ENCODE measurements at places on chromosomes 3 and 15. TPM values are rescaled to one million over a fixed set of nuclear protein-coding genes. Genes with fewer than 3 reads are reported as not detected.

DNA sequence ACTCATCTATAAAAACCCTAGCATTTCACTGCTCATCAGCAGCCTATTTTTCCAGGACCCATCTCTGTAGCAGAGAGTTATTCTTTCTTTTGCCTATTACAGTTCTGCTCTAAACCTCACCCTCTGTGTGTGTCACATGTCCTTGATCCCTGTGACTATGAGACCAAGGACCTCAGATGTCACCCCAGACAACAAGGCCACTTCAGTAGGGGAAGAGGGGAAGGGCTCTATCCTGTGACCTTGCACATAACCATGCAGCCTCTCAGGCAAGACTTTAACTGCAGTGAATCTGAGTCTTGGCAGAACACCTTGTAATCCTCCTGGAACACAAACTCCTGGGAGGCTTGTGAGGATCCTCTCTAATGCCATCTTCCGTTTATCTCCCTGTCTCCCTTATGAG, 4.4 kb upstream of the ZNF589 start:
- H3K4me3 ChIP-seq: no peak overlapping the region
- no peak for DNase-seq
- H3K27ac ChIP-seq: no peak overlapping the region
- no peaks in the 10 kb centered on the region for H3K27me3 ChIP-seq

GRCh38 chr15:87578776-87579175, 677.8 kb downstream of the NTRK3 start:
- peaks cover 34% of the 10 kb centered on the region for H3K27me3 ChIP-seq
- H3K4me1 ChIP-seq: no peaks in the 10 kb centered on the region
- H3K36me3 ChIP-seq: no peaks in the 10 kb centered on the region
- no peak overlapping the region for H3K27ac ChIP-seq

DNA sequence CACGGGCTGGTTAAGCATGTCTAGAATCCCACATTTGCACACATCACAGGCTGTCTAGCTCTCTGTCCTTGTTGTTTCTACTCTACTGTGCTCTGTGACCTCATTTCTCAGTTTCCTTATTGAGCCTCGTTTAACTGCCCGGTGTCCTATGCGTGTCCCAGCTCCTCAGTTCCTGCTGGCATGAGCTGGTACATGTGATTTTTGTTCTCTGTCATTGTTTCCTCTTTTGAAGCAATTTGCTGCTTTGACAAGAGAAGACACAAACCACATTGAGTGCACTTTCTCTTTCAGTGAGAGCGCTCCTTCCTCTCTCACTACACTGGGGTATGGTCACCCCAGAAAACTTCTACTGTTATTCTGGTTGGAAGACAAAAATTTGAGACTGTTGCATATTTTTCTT, 563.5 kb downstream of the PDCD6IP start:
- no peak for DNase-seq
- no peak overlapping the region for H3K27ac ChIP-seq
- H3K36me3 ChIP-seq: no peaks in the 10 kb centered on the region
- peaks cover 36% of the 10 kb centered on the region for H3K27me3 ChIP-seq
- H3K4me1 ChIP-seq: no peaks in the 10 kb centered on the region
- H3K4me3 ChIP-seq: no peak overlapping the region

DNA sequence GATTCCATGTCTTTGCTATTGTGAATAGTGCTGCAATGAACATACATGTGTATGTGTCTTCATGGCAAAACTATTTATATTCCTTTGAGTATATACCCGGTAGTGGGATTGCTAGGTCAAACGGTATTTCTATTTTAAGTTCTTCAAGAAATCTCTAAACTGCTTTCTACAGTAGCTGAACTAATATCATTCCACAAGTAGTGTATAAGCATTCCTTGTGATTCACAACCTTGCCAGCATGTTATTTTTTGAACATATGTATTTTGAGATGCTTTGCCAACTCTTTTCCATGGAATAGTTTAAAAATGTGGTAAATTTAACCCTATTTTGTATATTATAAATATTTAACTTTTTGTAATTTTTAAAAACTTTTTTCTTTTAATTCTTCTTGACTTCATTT, 592.7 kb upstream of the NAALADL2 start:
- no peaks in the 10 kb centered on the region for H3K36me3 ChIP-seq
- no peak overlapping the region for H3K4me3 ChIP-seq
- H3K27ac ChIP-seq: no peak overlapping the region
- no peak for DNase-seq

DNA sequence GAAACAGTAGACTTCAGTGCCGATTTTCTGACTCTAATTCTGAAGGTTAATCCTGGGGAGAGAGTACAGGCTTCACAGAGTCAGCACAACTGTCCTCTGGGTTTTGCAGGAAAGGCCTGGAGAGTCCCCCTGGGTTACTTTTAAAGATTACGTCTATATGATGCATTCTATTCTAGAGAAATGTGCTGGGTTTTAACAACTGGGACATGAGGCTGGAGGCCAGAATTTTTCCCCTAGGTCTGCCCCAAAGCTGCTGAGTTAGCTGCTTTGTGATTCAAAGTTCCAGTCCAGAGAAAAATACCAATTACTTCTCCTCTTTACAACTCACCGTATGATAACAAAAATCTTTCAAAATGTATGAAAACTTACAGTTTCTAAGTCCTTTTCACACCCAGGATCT, 240.7 kb upstream of the TPRG1 start:
- no peak overlapping the region for H3K4me3 ChIP-seq
- H3K27ac ChIP-seq: no peak overlapping the region
- DNase-seq: no peak
- H3K36me3 ChIP-seq: no peaks in the 10 kb centered on the region
- peaks cover 13% of the 10 kb centered on the region for H3K27me3 ChIP-seq

GRCh38 chr3:124893526-124893925, 6.4 kb upstream of the ITGB5 start:
- peaks cover 9% of the 10 kb centered on the region for H3K4me1 ChIP-seq
- no peak overlapping the region for H3K4me3 ChIP-seq
- H3K27me3 ChIP-seq: peaks cover 7% of the 10 kb centered on the region

GRCh38 chr3:52176951-52177700, 20.8 kb upstream of the ALAS1 start:
- no peak for DNase-seq
- H3K36me3 ChIP-seq: no peaks in the 10 kb centered on the region
- H3K27ac ChIP-seq: peak overlapping the region; percentile 93
- peaks cover 14% of the 10 kb centered on the region for H3K4me1 ChIP-seq
- no peak overlapping the region for H3K4me3 ChIP-seq
- H3K27me3 ChIP-seq: no peaks in the 10 kb centered on the region

GRCh38 chr3:159953325-159954085, 35.1 kb upstream of the IL12A start:
- DNase-seq: no peak
- no peaks in the 10 kb centered on the region for H3K36me3 ChIP-seq

DNA sequence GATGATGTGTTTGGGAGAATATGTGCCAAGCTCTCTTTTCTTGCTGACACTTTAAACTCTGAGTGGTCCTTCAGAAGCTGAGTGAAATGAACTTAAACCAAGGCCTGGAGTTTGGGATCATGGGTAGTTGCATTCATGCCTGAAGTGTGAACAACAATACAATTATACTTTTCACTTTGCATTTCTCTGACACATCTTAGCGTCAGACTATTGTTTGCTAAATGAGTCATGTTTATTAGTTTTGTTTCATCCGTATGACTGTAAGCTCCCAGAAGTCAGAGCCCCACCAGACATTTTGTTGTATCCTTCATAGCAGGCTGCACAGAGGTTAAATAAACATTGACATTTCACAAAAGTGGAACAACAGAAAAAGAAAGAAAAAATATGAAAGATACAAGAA, 542.6 kb downstream of the TUSC7 start:
- no peaks in the 10 kb centered on the region for H3K36me3 ChIP-seq
- H3K27me3 ChIP-seq: no peaks in the 10 kb centered on the region
- no peak overlapping the region for H3K27ac ChIP-seq

GRCh38 chr3:104245261-104245660, 1121.4 kb upstream of the ALCAM start:
- no peaks in the 10 kb centered on the region for H3K4me1 ChIP-seq
- no peak overlapping the region for H3K27ac ChIP-seq
- no peak overlapping the region for H3K4me3 ChIP-seq
- no peaks in the 10 kb centered on the region for H3K27me3 ChIP-seq

- no peaks in the 10 kb centered on the region for H3K4me1 ChIP-seq
- no peak for DNase-seq
- H3K36me3 ChIP-seq: no peaks in the 10 kb centered on the region
- H3K27me3 ChIP-seq: no peaks in the 10 kb centered on the region
- no peak overlapping the region for H3K4me3 ChIP-seq
- H3K27ac ChIP-seq: no peak overlapping the region
These were observed 479.6 kb upstream of the ZNF717 start for GRCh38 chr3:76264911-76265310.

The SMC4 gene
- 79.1 TPM for total RNA-seq

The ISLR2 gene
- total RNA-seq: 0.14 TPM

The ZNF860 gene
- 2.2 TPM for total RNA-seq
